ENCODE measurements at places on chromosomes 13 and 19.

- DNase-seq = no peak
Observed at GRCh38 chr13:73254827-73255226, 196.0 kb downstream of the KLF5 start.

GRCh38 chr19:47241919-47242577, 11.0 kb upstream of the BBC3 start:
- no peak for DNase-seq

DNA sequence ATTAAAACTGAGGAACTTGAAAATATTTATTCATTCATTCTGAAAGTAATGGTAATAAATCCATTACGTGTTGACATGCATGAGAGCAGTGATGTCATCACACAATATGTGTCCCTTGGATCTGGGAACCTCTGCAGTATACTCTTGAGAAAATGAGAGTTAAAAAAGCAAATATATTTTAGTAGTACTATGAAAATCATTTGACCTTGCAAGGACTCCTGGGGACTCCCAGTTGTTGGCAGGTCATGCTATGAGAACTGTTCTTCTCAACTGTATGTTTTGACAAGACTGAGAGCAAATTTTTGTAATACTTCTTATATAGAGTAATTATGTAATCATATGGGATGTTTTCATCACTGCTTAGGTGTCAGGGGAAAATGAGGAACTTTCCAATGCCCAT, 249.4 kb downstream of the PCCA start:
- DNase-seq = no peak

- DNase-seq = no peak
Observed at GRCh38 chr13:29897102-29897501, 46.7 kb upstream of the UBL3 start.

DNA sequence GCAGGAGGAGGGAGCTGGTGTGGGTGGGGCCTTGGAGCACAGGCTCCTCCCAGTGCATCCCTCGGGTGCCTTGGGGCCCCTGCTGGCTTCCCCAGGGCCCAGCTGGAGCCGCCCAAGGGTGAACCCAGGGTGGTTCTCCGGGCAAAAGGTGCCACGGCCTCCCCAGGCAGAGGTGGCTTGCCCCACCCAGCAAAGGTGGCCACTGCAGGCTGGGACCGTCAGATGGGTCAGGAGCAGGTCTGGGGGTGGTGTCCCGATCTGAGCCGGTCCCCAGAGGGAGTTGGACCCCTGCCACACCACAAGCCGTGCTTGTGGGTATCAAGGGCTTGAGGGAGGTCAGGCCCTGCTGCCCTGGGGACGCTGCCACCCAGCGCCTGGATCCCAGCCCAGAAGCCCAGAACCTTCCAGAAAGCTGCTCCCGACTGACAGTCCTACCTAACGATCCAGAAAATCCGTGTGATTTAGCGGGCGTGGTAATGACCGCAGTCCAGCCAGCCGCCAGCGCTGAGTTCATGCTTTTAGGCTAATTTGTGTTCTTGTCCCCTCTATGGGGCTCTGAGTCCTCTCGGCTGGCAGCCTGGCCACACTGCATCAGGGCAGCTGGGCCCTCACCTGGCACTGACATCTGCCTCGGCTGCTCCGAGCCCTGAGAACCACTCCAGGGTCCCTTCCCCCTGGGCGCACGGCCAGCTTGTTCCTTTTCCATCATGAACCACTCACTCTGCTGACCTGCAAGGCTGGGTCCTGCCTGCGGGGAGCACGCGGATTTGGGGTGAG, 5.0 kb upstream of the GRIN3B start:
- no peak for DNase-seq

DNA sequence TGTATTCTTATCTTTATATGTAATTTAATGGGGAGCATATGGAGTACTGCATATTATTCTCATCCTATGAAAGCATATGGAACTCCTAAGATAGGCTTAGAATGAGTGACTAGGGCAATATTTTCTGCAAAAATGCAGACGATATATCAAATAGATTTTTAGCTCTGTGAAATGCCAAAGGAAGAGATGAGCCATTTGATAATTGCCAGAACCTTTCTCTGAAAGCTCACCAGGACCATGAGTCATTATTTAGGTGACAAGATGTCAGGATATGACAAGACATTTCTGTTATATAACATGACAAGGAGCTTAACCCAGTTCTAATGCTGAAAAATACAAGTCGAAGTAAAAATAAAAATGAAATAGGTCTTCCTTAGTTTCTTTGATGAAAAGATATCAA, 145.0 kb downstream of the SLITRK6 start:
- DNase-seq = no peak

- no peak for DNase-seq
Observed at GRCh38 chr13:25678398-25678797, 306.6 kb downstream of the ATP8A2 start.

DNA sequence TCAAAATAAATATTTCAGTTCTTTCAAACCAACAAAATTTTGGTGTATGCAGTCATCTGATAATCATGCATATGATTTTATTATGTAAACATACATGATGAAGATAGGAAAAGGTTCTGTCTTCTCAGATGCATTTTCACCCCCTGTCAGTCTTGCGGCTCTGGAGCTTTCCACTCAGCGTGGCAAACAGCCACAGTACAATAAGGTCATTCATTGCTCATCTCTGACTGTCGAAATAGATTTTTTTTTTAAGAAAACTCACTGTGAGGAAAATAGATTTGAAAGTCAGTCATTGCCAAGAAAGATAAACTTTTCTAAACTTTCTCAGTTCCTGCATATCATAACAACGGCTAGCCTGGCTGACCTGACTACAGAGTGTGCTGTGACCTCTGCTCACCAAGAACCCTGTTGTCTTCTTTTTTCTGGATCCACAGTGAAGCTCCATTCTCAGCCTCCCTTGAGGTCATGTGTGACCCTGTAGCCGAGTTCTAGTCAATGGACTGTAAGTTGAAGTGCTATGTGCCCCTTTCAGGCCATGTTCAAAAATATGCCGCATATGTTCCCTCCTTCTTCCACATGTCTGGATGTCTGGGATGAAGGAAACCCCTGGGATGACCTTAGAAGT, 519.6 kb downstream of the KLF5 start:
- no peak for DNase-seq

DNA sequence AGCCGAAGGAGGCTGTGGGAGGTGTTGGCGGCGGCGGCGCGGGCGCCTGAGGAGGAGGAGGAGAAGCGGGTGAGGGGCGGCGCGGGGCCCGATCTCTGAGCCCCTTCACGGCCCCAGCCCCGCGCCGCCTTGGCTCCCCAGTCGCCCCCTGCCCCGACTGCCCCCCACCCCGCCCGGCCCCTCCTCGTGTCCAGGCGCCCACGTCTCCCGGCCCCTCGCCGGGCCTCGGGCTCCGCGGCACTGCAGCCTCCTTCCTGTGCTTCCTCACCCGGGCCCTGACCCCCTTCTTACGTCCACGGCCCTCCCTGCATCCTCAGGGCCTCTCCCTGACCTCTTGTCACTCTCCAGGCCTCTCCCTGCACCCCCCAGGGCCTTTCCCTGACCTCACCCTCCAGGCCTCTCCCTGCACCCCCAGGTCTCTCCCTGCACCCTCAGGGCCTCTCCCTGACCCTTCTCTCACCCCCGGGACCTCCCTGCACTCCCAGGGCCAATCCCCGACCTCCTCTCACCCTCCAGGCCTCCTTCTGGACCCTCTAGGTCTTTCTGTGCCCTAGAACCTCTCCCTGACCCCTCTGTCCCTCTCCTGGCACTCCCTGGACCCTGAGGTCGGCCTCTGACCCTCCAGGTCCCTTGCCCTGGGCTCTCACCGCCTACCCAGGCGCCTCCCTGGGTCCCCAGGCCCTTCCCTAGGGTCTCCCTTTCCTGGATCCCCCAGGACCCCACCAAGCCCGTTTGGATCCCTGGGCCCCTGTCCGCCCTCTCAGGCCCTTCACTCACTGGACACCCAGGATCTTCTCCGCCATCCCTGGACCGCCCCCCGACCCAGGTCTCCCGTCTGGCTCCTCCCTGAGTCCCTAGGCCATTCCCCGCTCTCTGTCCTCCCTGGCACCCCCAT, 460 bp downstream of the KMT5C start:
- DNase-seq = no peak

DNA sequence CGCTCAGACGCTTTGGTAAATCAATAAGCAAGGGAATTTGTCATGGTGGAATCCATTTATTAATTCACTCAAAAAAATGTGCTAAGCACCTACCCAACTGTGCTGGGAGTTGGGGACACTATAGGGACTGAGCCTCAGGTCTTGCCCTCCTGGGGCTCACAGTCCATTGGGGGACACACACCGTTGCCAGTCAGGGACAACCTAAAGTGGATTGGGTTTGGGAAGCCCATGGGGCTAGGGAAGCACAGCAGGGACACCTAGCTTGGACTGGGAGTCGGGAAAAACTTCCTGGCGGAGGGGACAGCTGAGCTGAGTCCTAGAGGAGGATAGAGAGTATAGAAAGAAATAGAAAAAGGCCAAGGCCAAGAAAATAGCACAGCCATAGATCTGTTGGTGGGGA, 8.5 kb downstream of the FOSB start:
- no peak for DNase-seq

DNA sequence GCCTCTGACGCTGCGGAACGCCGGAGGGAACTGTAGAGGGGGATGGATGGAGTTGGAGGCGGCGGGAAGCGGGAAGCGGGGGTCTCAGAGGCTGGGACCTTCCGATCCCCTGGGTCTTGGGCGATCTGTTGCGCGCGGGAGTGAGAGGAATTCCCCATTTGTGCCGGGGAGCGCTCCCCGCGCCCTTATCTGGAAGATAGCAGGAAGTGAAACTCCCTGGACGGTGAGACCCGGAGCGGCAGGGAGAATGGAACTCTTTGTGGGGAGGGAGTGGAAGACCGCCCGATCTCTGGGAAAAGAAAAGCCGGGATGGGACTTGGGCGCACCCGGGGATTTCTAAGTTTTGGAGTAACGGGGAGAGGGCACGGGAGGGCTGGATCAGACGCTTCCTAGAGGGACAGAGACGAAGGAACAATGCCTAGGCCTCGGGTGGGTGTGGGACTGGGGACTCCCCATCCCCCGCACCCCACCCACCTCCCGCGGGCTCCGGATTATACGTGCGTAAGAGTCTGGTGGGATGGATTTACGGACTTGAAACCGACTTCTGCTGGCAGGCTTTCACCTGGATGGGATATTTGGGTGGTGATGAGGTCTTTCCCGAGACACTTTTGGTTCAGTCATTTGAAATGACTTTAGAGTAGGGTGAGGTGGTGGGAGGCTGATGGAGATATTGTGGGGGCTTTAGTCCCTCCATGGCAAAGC, 495 bp downstream of the LSR start:
- DNase-seq = no peak

DNA sequence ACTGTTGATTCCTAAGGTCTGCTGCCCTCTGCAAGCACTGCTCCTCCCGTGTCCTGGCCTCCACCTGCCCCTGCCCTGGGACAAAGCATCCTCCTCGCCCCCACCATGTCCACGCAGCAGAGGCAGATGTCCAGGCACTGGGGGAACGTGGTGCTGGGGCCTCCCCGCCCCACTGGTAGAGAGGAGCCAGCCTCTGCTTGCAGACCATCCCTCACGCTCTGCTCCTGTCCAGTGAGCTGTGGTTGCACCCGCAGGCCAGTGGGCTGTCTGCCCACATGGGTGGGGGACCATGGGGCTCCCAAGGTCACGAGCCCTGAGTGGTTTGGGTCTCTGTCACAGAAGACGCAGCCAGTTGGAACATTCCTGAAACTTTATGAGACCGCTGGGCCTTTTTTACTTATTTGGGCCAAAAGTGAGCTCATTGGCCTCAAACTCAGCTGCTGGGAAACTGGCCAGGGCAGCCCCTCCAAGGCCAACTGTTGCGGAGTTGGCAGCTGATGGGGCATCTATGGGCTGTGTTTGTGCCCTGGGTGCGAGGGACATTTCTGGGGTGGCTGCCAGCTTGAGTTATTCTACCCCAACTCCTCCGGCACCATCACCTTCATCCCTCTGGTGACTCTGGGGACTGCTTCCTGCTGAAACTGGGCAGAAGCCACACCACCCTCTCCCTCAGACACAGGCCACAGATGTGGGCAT, 64.8 kb upstream of the F7 start:
- DNase-seq = no peak

- no peak for DNase-seq
Observed at GRCh38 chr19:21912654-21913053, 76.7 kb upstream of the ZNF43 start.

GRCh38 chr19:35048911-35049411, 7.4 kb downstream of the HPN start:
- DNase-seq = no peak

GRCh38 chr19:9885077-9885552, 50.0 kb downstream of the PIN1 start:
- DNase-seq = no peak

- no peak for DNase-seq
Observed at GRCh38 chr13:43546251-43546650, 240.5 kb downstream of the ENOX1 start.

DNA sequence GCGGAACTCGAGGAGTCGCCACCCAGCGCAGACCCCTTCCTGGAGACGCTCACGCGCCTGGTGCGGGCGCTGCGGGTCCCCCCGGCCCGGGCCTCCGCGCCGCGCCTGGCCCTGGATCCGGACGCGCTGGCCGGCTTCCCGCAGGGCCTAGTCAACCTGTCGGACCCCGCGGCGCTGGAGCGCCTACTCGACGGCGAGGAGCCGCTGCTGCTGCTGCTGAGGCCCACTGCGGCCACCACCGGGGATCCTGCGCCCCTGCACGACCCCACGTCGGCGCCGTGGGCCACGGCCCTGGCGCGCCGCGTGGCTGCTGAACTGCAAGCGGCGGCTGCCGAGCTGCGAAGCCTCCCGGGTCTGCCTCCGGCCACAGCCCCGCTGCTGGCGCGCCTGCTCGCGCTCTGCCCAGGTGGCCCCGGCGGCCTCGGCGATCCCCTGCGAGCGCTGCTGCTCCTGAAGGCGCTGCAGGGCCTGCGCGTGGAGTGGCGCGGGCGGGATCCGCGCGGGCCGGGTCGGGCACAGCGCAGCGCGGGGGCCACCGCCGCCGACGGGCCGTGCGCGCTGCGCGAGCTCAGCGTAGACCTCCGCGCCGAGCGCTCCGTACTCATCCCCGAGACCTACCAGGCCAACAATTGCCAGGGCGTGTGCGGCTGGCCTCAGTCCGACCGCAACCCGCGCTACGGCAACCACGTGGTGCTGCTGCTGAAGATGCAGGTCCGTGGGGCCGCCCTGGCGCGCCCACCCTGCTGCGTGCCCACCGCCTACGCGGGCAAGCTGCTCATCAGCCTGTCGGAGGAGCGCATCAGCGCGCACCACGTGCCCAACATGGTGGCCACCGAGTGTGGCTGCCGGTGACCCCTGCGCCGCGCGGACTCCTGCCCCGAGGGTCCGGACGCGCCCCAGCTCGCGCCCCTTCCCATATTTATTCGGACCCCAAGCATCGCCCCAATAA, 2.3 kb downstream of the AMH start:
- DNase-seq = no peak

GRCh38 chr13:19818223-19818842, 35.6 kb upstream of the PSPC1 start:
- no peak for DNase-seq

- peak; percentile 51 for DNase-seq
Observed at GRCh38 chr19:14048443-14049153, 13.3 kb downstream of the PALM3 start.

- no peak for DNase-seq
Observed at GRCh38 chr13:99151516-99151915, 49.1 kb upstream of the UBAC2 start.

DNA sequence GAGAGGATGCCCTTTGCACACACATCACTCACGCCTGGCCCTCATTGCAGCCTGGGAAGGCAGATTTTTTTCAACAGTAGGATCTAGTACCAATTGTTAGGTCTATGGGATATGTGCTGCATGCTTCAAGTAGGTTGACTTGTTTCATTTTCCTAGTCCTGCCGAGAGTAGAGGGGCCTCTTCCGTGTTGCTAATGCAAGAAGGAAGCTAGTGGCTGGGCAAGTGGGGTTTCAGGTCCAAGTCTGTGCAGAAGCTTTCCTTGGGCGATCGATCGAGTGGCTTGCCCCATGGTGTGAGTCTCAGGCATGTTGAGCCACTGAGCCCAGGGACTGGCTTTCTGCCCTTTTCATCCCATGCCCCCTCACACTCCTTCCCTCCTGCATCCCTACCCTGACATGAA, 13.7 kb downstream of the ILF3 start:
- DNase-seq = no peak
